Activated CD4-positive, CD25-positive, alpha-beta regulatory T cell treated with anti-CD3 and anti-CD28 coated beads, Interleukin-2, amount 50 U/mL, for 16 hours (primary cell): ENCODE measurements at places on chromosomes 5 and 9.

DNA sequence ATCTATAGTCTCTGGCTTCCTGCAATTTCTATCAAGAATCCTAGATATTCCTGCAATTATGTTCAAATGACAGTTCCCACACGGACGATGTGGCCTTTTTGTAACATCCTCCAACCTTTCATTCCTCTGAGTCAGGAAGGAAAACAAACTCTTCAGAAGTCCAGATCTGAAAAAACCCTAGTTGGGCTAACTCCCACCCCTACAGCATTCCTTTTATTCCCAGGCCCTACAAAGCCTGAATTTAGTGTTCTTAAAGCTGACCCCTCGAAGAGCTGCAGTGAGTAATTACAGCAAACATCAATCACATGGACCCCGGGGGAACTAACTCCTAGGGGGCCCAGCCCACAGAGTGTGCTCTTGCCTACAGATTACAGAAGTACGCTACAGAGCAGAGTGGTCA is 99.7 kb downstream of the SERINC5 start:
- DNase-seq: no peak

DNA sequence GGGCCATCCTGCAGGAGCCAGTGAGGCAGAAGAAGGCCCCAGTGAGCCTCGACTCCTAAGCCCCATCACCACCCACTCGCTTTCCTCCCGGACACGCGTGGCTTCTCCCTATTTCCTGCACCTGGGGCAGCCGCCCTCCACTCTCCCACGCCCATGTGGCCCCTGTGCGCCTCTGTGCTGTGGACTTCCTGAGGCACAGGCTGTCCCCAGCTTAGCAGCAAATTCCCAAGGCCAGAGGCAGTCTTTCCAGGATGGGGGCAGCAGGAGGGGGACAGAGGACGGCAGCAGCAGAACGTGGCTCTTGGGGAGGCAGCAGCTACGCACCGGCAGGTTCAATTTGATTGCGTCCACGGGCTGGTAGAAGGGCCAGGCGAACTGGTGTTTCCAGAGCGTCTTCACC is 14.9 kb downstream of the BRD3 start:
- DNase-seq: no peak

DNA sequence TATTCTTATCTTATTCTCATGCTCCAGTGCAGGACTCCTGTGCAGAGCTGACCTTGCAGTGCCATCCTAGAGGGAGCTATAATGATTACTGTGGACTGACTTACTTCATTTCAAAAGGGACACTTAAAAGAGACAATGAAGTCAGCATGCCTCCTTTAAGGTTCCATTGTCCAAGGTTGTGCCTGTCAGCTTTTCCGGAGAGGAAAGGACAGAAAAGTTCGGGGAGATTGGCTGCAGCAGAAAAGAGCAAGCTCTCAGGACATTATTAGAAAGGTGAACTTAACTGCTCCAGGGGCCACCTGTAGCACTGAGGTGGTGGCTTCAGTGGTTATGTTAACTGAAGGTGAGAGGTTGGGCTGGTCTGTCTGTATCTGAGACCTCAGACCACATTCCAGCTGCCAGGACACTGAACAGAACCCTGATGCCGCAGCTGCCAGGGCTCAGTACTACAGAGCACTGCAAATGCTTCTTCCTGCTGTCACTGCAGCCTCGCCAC is 112.9 kb downstream of the ST8SIA4 start:
- DNase-seq: no peak

DNA sequence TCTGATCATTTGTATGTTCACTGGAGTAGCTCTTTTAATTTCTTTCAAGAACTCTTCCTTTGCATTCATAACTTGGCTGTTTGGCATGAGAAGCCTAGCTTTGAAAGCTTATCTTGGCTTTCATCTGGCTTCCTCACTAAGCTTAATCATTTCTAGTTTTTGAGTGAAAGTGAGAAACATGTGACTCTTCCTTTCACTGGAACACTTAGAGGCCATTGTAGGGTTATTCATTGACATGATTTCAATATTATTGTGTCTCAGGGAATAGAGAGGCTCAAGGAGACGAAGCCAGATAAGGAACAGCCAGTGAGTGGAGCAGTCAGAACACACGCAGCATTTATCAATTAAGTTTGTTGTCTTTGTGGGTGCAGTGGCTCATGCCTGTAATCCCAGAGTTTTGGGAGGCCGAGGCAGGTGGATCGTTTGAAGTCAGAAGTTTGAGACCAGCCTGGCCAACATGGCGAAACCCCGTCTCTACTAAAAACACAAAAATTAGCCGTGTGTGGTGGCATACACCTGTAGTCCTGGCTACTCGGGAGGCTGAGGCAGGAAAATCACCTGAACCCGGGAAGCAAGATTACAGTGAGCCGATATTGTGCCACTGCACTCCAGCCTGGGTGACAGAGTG is 98.3 kb downstream of the UGCG start:
- no peak for DNase-seq

DNA sequence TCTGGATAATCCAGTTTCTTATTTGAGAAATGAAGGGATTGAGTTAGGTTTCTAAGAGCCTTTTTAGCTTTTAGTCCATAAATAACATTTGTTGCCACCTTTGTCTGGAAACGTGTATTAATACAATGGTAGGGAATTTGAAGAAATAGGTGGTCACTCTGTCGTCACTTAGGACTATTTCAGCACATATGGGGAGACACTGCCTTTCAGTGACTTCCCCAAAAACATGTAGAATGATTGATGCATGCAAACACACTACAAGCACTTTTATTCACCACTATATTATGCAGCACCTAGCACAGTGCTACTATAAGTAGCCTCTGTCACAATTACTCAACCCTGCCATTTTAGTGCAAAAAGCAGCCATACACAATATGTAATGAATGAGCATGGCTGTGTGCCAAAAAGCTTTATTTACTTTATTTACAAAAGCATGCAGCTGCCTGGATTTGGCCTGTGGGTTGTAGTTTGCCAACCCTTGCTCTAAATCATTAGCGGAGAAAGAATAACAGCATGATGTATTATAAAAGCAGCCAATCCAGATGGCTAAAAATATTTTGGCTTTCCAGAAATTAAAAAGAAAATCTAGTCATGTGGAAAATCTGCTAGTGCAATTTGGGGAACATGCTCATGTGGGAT is 154.2 kb upstream of the HMHB1 start:
- no peak for DNase-seq

DNA sequence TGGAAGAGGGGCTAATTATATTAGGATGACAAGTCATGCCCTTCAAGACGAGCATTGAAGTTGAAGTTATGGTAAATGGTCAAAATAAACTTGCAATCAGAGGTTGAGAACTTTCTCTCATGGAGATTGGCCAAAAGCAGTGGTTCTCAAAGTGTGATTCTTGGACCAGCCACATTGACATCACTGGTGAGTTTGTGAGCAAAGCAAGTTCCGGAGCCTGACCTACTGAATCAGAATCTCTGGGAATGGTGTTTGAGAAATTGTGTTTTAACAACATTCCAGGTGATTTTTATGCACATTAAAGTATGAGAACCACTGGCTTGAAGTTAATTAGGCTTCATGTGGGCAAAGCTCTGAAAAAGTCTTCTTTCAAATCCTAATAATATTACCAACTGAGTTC is 403.5 kb downstream of the ZSWIM6 start:
- no peak for DNase-seq

DNA sequence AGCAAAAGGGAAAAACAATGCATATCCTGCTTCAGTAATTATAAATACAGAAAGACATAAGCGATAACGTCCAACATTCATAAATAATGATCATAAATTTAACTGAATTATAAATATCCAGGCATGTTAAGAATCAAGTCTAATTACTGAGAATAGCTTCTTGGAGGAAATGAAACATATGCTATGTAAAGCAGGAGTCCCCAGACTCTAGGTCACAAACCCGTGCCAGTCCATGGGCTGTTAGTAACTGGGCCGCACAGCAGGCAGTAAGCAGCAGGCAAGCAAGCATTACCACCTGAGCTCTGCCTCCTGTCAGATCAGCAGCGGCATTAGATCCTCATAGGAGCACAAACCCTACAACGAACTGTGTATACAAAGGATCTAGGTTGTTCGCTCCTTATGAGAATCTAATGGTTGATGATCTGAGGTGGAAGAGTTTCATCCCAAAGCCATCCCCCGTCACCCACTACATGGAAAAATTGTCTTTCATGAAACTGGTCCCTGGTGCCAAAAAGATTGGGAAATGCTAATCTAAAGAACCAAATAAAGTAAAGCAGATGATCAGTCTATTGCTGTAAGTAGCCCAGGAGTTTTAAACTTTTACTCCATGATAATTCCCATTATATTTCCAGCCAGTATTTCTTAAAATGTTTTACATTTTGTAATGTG is 50.4 kb downstream of the CERT1 start:
- no peak for DNase-seq

DNA sequence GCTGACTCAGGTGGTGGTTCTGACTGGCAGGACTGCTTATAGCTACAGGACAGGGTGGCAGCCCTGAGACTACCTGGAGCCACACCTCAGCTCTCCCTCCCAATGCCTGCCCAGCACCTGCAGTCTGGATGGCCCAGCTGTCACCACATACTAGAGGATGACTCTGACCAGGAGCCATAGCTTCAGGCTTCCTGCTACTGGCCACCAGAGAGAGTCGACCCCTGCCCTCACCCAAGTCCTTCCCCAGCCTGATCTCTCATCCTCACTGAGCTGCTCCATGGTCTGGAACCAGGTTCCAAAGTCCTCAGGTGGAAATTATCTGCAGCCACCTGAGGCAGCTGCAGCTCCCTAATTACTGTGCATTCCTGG is 25.6 kb upstream of the TDRD7 start:
- DNase-seq: no peak

DNA sequence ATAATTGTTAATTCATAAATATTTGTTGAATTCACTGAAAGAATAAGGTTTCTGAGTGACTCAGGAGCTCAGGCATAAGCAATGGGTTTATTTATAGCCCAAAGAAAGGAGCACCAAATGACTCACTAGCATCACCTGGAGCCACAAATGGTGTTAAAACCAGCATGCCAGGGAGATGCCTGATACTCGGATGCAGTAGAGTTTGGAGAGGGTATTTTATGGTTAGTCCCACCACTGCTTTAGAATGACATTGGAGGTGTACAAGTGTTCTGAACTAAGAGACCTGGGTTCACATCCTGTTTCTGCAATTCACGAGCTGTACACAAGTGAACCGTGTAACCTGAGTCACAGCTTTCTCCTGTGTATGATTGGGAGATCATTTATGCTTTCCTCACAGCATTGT is 25.2 kb downstream of the CCL28 start:
- no peak for DNase-seq

DNA sequence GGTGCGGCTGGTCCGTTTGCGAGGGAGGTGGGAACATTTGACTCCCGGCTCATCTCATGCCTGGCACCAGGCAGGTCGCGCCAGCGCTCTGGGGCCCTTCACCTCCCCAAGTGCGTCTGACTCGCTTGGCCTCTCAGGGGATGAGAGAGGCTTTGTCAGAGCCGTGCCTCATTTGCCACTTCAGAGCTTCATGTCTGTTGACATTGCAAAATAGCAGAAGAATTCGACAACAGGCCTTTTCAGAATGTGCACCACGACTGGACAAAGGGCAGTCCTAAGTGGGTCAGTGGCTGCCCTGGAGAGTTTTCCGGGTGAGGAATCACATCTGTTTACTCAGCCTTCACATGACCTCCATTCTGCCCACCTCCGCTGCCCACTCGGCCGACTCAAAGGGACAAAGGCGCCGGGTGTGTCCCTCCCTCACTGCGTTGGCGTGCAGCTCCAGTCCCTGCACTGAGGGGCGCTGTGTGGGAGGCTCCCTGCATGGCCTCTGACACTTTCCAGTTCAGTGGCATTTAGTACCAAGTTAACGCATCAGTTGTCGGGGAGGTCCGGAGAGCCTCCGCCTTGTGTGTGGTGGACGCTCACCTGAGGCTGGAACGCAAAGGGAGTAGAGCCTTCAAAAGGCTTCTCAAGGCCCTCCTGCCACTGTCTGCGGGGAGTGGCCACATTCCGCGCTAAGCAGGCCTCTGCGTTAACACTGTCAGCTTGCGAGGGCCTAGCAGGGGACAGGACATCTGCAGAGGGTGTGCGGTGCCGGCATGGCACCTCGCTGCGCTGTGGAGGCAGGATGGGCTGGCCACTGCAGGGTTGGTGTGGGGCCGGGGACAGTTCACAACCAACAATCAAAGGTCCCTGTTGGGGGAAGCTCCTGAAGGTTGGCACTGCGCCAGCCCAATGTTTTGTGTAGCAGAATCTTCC is 171.5 kb downstream of the NXNL2 start:
- DNase-seq: no peak

DNA sequence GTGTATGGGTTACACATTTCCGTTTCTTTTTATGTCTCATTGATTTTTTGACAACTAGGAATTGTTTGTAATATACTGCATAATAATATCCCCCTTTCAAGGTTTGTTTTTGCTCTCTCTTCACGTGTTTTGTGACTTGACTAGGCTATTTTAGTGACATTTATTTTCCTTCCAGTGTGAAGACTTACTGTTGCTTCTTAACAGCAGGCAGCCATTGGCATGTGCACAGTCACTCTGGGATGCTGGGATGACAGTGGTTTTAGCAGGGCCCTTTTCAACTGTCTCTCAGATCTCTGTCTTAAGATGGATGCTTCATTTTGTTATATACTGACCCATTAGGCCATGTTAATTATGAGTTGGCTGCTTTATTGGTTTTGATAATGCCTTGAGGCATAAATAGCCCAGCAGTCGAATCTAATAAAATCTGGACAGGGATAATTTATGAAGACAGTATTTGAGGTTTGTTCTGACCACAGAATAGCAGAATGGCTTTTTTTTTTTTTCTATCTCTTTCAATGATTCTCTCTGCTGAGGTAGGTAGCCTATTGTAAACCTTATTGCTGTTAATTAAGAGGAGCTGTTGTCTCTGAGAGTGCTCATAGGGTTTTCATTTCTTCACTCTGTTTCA is 536.0 kb downstream of the GABRG2 start:
- DNase-seq: no peak
